ENCODE measurements at places on chromosomes 2 and 18. TPM values are rescaled to one million over a fixed set of nuclear protein-coding genes. Genes with fewer than 3 reads are reported as not detected.
A peak's percentile ranks its signal among the peaks of the same experiment; 100 is the strongest.

The LIMS2 gene
- 80.2 TPM for total RNA-seq

The OST4 gene
- 465 TPM for total RNA-seq

The LRATD1 gene
- 10.5 TPM for total RNA-seq

DNA sequence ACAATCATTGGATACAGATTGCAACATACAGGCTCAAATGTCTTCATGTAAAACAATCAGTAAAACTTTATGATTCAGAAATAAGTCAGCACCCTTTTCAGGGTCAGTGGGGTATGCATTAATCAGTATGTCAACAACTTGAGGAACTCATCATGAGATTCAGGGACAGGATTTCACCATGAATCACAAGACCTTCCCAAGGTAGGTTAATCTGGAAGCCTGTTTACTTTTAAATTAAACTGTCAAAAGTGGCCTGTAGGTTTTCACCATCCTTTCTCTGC is 104.8 kb downstream of the SP100 start:
- H3K36me3 ChIP-seq, result no peaks in the 10 kb centered on the region
- no peak for DNase-seq
- no peaks in the 10 kb centered on the region for H3K4me1 ChIP-seq
- H3K27me3 ChIP-seq, result no peaks in the 10 kb centered on the region
- no peak overlapping the region for H3K27ac ChIP-seq

DNA sequence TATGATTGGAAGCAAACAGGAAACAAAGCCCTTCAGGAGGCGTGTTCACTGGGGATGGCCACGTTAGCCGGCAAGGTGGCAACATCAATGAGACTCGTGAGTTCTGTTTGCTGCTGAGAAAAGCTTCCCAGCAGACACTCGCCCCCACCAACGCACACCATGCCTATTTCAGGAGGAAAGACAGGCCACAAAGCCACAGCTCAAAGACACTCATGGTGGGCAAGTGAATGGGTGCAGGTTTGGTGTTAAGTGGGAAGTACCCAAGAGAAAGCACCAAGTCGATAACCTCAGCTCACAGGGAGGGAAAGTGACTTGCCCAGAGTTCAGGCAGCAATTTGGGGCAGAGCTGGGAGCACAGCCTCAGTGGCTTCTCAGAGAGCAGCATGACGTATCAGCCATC is 10.5 kb upstream of the MTERF4 start:
- no peaks in the 10 kb centered on the region for H3K27me3 ChIP-seq
- H3K4me1 ChIP-seq, result no peaks in the 10 kb centered on the region
- no peaks in the 10 kb centered on the region for H3K36me3 ChIP-seq
- H3K27ac ChIP-seq, result no peak overlapping the region
- H3K4me3 ChIP-seq, result no peak overlapping the region

GRCh38 chr2:140269000-140269399 is 1488.8 kb upstream of the NXPH2 start:
- H3K4me3 ChIP-seq, result no peak overlapping the region
- H3K4me1 ChIP-seq, result no peaks in the 10 kb centered on the region
- DNase-seq, result no peak

GRCh38 chr2:85852152-85852840 is 36.5 kb downstream of the ST3GAL5 start:
- peak; percentile 23 for DNase-seq
- H3K36me3 ChIP-seq, result no peaks in the 10 kb centered on the region
- H3K27me3 ChIP-seq, result no peaks in the 10 kb centered on the region
- peaks cover 3% of the 10 kb centered on the region for H3K4me1 ChIP-seq

GRCh38 chr18:77487951-77488740 is 238.5 kb downstream of the GALR1 start:
- H3K4me1 ChIP-seq, result no peaks in the 10 kb centered on the region
- H3K27ac ChIP-seq, result no peak overlapping the region
- no peak for DNase-seq
- no peaks in the 10 kb centered on the region for H3K36me3 ChIP-seq
- H3K27me3 ChIP-seq, result no peaks in the 10 kb centered on the region

GRCh38 chr2:8408560-8409460 is 273.0 kb upstream of the ID2 start:
- no peaks in the 10 kb centered on the region for H3K36me3 ChIP-seq
- H3K27ac ChIP-seq, result no peak overlapping the region
- DNase-seq, result no peak
- H3K4me3 ChIP-seq, result no peak overlapping the region
- peaks cover 21% of the 10 kb centered on the region for H3K4me1 ChIP-seq
- H3K27me3 ChIP-seq, result no peaks in the 10 kb centered on the region

All from right atrium auricular region (tissue), 2 donors.